T follicular helper cell (primary cell): ENCODE measurements at places on chromosomes 2 and 18.

DNA sequence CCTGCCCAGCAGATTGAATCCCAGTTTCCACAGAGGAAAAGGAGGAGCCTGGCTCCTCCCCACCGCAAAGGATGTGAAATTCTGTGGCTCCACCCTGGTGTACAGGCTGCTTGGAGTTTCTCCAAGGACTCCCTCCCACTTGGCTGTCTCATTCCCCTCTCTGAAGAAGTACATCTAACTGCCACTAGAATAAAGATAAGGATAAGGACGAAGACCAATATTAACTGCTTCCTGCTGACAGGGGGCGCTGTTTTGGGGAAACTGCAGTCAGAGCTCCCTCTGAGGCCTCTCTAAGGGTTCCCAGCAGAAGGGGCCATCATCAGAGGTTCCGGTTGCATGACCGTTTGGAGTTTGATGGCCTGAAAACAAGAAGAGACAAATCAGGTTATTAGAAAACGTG lies 790.9 kb downstream of the CPS1 start:
- no peak for DNase-seq

DNA sequence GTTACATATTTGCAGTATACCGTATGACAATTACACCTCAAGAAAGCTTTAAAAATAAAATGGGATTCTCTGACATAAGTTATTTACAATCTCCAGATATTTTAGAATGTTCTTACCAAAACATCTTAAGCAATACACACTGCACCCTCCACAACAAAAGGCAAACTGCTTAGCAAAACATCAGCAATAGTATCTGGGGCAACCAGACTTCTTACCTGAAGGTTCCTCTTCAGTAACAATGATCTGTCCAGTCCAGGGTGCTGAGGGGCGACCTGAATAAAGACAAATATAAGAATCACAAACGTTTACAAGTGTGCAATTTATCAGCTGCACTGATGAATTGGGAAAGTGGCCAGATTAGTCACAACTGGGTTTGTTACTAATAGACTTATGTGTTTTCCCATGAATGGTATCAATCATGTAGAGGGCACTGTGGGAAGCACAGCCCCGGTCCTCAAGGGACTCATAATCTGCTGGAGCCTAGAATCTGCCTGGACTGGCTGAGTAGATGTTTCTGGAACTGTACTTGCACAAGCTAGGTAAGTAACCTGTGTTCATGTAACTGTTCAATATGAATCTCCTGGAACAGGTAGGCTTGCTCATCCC lies 70.7 kb downstream of the MYOM1 start:
- DNase-seq: no peak

- no peak for DNase-seq
Observed at GRCh38 chr18:72161691-72162090, 382.5 kb downstream of the CBLN2 start.

DNA sequence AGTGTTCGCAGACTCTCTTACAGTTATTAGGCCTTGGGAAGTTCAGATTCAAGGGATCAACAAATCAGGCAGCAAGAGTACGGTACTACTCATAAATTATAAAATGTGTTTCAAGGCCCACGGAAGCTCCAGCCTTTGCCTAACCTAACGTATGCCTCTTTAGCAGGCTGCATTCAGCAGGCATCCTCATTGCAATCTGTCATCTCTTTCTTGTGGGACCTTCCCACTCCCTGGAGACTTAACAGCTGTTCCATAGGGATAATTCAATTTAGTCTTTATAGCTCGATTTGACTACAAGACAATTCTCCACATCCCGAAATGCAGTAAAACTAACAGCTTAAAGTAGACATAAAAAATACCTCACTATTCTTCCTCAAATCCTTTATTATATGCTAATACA lies 453.7 kb downstream of the CNTNAP5 start:
- DNase-seq: no peak

DNA sequence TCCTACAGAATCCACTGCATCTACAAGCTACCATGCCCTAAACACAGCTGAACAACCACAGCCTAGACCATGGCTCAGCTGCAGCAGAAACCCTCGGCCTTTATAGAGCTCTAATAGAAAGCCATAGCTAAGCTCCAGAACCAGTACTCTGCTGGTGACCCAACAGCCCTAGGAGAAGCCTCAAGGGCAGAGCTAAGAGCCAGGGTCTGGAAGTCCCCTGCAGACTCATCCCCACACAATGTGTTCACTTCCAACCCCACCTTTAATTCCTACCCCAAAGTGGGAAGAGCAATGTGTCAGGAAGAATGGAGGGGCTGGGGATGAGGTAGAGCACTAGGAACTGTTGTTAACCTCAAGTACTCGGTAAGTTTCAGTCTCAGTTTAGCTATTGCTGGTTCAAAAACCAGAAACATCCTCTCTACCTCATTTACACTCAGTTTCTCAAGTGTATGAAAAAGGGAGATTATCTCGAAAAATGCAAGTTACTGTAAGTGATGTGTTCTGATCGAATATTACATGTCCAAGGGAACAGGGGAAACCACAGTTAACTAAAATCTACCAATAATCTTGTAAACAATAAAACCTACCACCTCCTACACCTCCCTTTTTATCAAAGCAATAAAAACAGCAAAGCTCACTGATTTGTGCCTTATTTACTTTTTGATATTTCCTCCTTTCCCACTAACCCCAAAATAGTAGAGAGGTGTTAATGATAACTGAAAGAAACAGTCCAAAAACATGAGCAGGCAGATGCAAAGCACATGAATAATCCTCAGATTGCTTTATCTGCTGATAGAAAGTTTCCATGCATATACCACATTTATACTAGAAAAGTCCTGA lies 36.2 kb downstream of the THADA start:
- DNase-seq: no peak

DNA sequence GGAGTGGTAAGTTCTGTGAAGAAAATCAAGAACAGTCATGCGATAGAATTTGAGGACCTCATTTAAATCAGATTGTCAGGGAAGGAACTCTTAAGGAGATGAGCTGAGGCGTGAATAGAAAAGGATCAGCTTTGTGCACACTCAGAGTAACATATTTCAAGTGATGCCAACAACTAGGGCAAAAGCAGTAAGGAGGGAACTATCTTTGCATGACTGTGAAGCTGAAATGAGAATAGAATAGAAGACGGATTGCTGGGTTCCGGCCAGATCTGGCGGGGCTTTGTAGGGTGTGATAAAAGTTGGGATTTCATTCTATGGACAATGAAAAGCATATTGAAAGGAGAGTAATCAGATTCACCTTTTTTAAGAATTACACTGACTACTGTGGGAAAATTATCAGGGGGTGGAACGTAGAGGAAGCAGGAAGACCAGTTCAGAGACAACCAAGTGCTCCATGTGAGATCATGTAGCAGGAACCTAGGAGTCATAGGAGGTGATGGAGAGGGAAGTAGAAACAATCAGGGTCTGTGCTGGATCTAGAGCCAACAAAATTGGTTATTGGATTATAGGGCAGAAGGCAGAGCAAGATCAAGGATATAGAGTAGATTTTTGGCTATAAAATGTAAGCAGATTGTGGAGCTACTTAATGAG lies 884.3 kb downstream of the DCC start:
- DNase-seq: no peak

GRCh38 chr2:180367815-180368214 lies 360.7 kb upstream of the CWC22 start:
- DNase-seq: no peak

- no peak for DNase-seq
Observed at GRCh38 chr2:239344857-239345216, 56.0 kb downstream of the HDAC4 start.

- no peak for DNase-seq
Observed at GRCh38 chr2:138219961-138220360, 255.7 kb downstream of the HNMT start.

DNA sequence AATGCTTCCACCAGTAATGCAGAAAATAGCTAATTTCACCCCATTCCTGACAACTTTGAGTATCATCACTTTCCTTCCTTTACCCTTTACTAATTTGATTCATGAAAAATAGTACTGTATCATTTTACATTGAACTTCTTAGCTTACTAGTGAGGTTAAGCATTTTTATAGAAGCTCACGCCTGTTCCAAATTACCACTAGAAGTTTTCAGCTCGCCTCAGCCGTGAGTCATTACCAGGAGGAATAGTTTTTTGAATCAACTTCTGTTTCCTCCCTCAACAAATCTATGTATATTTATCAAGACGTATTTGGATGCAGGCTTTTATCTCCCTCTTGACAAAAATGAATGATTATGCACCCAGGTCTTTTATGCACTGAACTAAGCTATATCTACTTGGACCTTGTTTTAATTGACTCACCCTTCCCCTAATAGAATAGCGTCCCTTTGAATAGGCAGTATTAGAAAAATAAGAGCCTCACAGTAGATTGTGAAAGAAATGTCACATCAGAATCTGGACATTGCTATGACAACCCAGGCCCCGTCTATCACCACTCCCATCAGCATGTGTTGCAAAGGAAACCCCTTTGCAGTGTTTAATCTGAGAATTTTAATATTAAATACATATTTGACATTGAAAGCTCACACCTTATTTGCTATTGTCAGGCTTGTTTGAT lies 207.4 kb upstream of the NRP2 start:
- DNase-seq: no peak

DNA sequence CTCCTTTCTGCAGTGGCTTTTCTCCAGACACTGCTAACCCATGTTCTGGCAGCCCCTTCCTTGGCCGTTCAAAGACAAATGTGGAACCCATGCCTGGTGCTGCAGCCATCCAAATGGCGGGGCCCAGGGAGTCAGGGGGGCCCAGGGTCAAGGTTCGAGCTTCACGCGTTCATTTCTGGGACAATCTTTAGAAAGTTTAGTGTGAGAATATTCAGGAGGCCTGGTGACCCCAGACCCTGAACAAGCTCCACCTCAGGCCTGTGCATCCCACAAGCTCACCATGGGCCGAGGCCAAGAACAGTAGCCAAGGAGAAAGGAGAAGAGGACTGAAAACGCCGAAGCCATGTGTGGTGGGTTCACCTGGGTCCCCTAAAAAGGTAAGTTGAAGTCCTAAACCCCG lies 54.4 kb downstream of the ANKMY1 start:
- DNase-seq: no peak

DNA sequence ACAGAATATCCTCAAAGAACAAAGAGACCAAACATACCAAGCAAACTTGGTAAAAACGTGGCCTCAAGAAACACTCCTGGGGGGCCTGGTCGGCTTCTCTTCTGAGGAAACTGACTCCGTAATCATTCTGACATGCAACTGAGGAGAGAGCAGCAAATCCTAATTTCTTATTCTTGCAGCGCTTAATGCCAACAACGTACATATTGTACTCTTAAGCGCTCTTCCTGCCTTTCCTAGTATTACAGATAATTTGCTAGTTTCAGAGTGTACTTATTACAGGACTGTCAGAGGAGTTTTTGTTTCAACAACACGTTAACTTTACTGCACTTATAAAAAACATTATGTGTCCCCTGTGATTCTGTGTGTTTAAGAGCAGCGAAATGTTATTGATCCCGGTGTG lies 64.9 kb downstream of the ZNF521 start:
- no peak for DNase-seq

DNA sequence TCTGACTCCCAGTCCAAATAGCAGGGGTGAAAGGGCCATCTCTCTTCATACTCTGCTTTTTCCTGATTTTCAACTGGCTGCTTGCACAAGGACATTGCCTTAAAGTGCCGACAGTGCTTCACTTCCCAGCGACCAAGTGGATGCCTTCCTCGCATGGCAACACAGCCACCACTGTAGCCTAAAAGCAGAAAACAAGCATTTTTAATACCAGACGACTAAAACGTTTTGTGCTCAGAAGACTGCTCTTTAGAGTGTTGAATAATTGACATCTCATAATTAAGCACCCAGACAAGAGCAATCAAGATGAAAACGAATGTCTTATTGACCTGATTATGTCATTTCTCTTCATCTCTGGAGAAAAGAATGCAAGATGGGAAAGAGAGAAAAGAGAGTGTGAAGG lies 75.2 kb downstream of the PLA2R1 start:
- DNase-seq: no peak

DNA sequence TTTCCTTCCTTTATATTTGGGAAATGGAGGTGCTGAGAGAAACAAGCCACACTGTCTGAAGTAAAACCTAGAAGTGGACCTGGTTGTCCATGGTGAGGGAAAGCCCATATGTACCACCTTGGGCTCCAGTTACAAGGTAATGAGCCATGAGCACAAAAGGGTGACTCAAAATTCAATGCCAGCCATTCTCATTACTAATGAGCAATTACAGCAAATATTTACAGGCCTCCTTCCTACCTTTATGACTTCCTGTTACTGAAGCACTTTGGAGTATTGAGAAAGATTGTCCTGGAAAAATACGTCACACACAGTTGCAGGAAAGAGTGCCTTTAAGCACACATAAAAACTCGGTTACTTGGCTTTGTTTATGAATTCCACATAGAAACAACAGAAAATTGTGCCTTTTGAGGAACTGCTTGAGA lies 9.1 kb downstream of the EPAS1 start:
- DNase-seq: no peak

- DNase-seq: no peak
Observed at GRCh38 chr2:226423498-226423960, 376.1 kb downstream of the IRS1 start.

GRCh38 chr2:161316701-161317100 lies 8.5 kb downstream of the PSMD14 start:
- no peak for DNase-seq

GRCh38 chr2:217063238-217063755 lies 203.4 kb upstream of the TNP1 start:
- no peak for DNase-seq

DNA sequence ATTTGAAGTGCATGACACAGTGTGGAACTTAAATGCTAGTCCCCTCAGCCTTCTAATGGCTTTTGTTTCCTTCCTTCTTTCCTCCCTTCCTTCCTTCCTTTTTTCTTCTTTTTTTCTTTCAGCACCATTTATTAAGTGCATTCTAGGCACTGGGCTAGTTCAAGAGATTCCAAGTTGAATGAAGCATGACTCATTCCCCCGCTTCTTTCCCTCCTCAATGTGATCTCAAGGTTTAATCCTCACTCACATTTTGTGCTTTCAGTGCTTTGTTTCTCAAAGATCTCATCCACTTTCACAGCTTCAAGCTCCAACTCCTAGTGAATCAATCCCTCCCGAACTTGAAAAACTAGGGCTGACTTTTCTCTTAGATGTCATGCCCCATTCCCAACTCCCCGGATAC lies 90.1 kb downstream of the LBH start:
- no peak for DNase-seq

DNA sequence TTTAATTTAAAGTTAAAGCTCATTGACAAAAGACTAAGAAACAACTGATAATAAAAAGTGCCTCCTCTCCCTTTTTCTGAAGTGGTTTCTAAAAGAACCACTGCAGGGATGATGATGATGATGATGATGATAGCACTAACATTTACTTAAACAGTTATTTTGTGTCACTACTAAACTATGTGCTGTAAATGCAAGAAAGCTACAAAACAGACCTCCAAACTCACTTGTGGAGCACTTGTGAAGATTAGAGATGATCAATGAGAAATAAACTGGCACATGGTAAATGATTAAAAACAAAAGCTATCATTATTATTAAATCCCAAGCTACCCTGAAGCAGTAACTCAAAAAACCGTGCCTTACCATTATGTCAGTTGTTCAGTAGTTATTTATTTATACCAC lies 88.7 kb downstream of the SLC8A1 start:
- DNase-seq: no peak

DNA sequence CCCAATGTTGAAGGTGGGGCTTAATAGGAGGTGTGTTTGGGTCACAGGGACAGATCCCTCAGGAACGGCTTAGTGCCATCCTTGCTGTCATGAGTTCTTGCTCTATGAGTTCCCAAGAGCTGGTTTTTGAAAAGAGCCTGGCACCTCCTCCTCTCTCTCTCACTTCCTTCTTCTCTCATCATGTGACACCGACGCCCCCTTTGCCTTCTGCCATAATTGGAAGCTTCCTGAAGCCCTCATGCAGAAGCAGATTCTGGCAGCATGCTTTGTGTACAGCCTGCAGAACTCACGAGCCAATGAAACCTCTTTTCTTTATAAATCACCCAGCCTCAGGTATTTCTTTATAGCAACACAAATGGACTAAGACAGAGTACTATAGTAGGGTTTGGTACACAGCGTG lies 100.4 kb upstream of the SH3BP4 start:
- DNase-seq: no peak
